H4 (cell line): ENCODE measurements at places on chromosomes 2 and 18. TPM values are rescaled to one million over a fixed set of nuclear protein-coding genes. Genes with fewer than 3 reads are reported as not detected.
A peak's percentile ranks its signal among the peaks of the same experiment; 100 is the strongest.

GRCh38 chr18:55422456-55423180 lies 165.4 kb downstream of the TCF4 start:
- no peak for DNase-seq

- no peak for DNase-seq
These were observed 966.1 kb downstream of the SLC4A3 start for GRCh38 chr2:220593526-220593925.

DNA sequence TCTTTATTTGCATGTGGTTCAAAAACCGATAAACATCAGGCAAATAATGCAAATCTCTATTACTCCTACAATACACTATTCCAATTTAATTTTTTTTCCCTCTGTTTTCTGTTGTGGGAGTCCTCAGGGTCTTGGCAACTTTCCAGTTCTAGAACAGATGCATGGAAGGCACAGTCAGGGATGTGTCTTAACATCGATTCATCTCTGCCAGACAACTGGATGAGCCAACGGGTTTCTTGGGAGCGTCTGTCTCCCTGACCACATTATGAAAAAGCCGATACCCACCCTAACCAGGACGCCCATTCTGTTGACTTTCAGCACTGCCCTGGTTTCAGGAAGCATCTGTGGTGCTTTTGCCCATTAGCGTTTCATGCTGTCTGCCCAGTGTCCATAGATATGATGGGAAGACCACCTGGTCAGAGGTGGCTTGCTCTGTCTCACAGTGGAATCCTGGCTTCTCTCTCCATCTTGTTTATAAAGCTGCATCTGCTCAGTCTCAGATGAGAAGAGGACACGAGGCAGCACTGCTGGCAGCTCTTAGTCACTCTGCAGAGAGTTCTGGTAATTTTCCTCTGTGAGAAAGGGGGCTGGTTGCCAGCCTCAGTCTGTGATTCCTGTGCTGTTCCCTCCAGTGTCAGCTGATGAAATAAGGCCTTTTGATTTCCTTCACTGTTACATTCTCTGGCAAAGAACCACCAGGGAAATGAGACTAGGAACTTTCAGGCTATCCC lies 57.9 kb upstream of the KCNE4 start:
- DNase-seq = peak; percentile 63

DNA sequence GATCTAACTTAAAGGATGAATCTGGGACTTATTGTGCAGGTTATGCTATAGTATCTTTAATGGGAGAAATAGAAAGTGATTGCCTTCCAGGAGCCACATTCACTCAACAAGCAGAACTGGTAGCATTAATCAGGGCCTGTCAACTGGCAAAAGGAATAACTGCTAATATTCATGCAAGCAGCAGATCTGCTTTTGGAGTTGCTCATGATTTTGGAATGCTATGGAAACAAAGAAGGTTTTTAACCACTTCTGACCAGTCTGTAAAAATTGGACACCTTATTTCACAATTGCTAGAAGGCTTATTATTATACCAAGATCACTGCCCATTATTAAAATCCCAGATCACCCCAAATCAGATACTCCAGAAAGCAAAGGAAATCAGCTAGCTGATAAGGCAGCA lies 200.4 kb downstream of the MREG start:
- DNase-seq = no peak

- no peak for DNase-seq
These were observed 31.2 kb upstream of the TBR1 start for GRCh38 chr2:161384864-161385263.

DNA sequence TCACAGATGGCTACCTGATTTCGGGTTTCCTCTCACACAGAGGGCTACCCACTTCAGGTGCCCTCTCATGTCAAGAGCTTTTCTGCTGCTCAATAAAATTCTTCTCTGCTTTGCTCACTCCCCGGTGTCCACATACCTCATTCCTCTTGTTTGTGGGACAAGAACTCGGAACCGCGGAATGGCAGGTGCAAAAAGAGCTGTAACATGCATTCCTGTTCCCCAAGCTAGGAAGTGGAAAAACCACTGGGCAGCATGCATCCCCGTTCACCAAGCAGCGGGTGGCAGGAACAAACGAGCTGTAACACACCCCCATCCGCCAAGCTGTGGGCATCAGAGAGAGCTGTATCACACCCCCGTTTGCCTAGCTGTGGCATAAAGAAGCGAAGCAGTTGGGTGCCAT lies 27.2 kb upstream of the FRZB start:
- no peak for DNase-seq

DNA sequence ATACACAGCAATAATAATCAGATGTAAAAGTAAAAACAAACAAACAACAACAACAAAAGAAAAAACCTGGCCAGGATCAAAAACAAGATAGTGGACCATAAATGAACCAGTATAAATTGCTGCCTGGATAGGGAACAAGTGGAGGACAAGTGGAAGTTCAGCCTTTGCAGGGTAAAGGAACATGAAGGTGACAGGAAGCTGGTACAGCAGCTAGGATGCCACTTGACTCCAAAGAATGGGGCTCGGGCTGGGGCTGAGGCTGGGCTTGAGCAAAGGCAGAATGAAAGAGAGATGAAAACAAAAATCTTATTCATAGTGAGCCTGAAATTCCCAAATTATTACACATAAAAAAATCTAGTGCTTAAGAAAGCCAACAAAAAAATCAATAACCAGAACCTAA lies 146.5 kb downstream of the CDH2 start:
- no peak for DNase-seq

DNA sequence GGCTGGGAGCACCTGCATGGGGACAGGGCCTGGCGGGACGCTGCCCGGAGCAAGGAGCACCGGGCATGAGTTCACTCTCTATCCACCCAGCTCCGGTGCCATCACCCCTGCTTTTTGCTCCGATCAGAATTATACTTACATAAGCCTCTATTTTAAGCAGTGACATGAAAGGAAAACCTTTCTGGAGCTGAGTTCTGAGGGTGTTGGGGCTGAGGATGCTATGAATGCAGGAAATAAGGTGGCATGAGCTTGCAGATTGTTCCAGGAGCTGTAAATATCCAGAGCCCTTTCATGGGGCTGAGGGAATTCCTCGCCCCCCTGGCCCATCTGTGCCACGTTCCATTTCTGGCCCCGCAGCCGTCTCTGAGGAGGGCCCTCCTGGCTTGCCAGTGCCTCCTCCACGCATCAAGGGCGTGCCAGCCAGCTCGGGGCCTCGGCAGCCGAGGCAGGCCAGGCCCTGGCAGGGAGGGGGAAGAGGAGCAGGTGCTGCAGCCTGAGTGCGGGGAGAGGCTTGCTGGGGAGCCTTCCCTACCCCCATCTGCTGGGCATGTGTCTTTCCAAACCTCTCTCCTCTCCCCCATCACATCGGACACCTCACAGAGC lies 91.7 kb upstream of the MCFD2 start:
- no peak for DNase-seq

DNA sequence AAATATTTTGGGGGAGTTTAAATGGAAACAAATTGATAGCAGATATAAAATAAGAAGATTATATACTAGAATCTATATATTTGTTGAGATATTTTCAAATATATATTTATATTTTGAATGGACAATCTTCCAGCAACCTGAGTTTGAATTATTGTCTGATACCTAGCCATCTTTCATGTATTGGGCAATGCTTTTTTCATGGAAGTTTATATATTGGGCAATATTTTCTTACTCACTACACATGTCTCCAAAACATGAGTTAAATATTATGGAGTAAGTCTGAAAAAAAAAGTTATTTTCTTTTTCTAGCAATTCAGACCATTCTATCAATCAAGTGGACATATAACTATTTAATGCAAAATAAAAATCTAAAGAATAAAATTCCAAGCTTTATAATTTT lies 295.2 kb downstream of the NYAP2 start:
- no peak for DNase-seq

DNA sequence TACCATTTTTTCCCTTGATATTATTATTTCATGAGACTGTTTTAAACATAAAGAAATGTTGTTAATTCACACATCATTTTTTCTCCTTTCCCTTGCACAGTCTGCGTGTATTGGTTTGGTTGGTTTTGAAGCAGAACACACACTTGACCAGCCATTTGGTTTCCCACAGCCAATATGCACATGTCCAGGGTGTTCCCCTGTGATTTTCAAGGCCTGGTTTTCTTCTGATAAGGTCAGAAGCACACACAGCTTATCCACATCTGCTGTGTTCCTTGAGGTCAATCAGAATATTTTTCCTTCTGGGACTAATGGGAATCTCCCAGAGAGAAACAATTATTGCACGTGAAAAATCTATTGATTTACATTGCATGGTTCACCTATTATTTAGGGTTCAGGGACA lies 103.2 kb upstream of the EFEMP1 start:
- DNase-seq = no peak

DNA sequence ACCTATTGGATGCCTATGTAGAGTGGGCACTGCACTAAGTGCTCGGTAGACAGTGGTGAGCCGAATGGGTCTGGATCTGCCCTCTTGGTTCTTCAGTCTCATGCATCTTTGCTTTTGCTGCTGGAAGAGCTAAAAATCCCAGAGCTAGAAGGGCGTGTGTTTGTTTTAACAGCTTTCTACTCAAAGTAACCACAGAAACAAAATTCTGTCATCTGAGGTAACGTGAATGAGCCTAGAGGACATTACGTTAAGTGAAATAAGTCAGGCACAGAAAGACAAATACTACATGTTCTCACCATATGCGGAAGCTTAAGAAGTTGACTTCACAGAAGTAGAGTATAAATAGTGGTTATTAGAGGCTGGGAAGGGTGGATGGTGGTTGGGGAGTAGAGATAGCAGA lies 119.8 kb downstream of the PLB1 start:
- DNase-seq = no peak

DNA sequence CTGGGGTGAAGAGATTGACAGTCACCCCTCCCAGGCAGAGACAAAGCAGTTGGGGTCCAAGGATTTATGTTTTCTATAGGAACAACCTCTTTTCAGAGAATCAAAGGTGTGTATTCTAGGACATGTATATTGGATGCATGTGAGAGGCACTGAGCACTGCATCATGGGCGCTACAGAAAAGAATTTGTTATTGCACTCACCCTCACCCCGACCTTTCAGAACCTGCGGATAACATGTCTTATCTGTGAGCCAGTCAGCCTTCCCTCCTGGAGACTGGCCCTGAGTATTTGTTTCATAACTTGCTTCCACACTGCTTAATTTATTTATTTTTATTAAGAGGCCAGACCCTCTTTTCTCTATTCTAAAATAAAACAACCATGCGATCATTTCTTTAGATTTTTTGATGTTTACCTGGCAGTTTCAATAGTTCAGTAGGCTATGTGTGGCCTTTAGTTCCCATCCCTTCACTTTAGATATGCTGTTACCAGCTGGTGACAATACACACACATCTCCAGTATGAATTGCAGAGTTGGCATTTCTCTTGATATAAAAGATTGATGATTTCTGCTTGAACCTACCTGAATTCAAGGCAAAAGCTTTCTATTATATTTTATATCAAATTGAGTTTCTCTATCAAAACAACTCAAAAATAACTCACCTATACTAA lies 29.8 kb downstream of the FABP1 start:
- no peak for DNase-seq

DNA sequence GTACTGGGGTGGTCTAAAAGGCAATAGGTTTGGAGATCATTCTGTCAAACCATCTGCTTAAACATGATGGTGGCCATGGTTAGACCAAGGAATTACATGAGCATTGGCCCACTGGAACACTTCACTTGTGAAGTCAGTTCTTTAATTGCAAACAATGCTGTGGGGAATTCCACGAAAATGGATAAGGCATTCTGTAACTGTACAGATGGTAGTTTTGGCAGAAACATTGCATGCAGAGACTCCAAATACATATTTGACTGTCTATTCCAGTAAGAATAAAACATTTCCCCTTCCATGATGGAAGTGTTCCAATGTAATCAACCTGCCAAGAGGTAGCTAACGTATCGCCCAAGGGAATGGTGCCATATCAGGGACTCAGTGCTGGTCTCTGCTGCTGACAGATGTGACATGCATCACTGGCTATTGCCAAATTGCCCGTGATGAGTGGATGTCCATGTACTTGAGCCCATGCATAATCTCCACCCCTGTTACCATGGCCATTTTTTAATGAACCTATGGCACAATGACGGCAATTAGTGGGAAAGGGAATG lies 417.9 kb downstream of the CDH7 start:
- DNase-seq = no peak

DNA sequence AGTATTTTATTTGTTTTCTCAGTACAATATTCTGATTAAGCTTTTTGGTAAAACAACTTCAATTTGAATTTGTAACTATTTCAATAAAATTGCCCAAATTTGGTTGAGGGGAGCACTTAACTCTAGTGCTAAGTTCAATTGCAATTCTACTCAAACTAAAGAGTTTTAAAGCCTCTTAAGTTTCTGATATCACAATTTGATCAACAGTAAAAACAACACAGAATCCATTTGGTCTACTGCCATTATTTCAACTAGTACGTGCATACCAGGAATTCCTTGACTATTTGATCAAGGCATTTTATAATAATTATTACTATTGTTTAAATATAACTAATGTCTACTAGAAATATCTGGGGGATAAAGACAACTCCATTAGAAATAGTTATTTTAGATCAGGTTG lies 150.9 kb downstream of the ROCK1 start:
- no peak for DNase-seq

DNA sequence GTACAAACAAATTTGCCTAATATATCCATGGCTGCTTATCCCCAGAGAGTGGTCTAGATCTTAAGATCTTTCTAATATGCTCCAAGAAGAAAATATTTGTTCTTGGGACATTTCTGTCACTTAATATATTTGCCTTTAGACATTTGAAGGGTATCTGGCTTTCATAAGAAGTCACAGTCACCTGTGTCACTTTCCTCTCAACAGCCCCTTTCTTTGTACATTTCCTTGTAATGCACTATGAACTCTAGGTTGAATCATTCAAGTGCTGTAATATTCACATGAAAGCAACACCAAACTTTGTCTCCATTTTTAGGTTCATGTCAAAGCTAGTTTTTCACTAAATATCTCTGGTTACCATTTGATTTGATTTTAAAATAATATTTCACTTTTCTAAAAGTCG lies 41.4 kb upstream of the NABP1 start:
- DNase-seq = no peak

GRCh38 chr2:97727296-97727695 lies 13.9 kb downstream of the ZAP70 start:
- DNase-seq = no peak

DNA sequence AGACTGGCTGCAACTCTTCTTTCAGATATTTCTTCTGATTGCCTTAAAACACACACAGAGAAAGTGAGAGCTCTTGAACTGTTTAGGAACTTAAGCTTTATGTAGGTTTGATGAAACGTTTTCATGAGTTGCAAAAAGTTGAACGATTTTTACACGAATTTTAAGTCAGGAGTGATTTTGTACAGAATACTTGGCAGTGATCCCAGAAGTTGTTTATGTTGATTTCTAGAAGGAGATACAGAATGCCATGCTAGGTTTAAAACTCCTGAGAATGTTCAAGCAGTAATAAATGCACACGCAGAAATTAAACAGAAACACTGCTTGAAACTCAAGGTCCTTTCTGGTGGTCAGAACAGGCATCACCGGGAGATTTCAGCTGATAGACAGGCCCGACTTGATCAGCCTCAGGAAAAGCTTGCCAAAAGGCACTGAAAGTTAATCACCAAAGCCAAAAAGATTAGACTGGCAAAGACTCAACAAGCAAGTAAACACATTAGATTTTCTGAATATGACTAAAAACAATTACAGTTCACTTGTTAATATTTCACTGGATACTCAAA lies 123.1 kb downstream of the SOCS6 start:
- DNase-seq = peak; percentile 47

GRCh38 chr2:156310773-156311172 lies 21.7 kb downstream of the NR4A2 start:
- no peak for DNase-seq

The AQP12B gene
- not detected in 2 replicates for total RNA-seq

The CAPN14 gene
- total RNA-seq = 0.14 TPM in 1 of 2 replicates, not detected in the other

The ZNF385B gene
- total RNA-seq = 0.14 and 1.3 TPM in 2 replicates

The KIF5C gene
- 1.7 and 2.6 TPM in 2 replicates for total RNA-seq

The TWIST2 gene
- 25.6 and 26.8 TPM in 2 replicates for total RNA-seq

The SIX3 gene
- not detected in 2 replicates for total RNA-seq

The SPR gene
- 47.6 and 52.5 TPM in 2 replicates for total RNA-seq

The SKOR2 gene
- total RNA-seq = not detected in 2 replicates
